ENCODE measurements at places on chromosomes 6 and 20.

DNA sequence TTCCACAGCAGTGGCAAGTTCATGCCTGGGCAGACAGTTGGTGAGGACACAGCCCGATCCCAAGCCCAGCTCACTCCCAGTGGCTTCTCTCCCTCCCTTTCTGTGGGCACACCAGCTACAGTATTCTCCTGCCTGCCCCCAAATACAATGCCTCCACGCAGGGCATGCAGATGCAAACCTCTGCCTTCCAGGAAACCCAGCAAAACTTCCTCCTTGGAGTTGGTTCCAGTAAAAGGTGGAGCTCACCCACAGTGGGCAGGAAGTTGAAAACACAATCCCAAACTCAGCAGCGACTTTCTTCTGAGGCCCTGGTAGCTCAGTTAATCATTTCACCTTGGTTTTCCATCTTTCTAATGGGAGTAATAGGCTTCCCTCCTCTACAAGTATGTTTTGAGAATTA lies 93.7 kb downstream of the LY86 start:
- DNase-seq, result no peak

DNA sequence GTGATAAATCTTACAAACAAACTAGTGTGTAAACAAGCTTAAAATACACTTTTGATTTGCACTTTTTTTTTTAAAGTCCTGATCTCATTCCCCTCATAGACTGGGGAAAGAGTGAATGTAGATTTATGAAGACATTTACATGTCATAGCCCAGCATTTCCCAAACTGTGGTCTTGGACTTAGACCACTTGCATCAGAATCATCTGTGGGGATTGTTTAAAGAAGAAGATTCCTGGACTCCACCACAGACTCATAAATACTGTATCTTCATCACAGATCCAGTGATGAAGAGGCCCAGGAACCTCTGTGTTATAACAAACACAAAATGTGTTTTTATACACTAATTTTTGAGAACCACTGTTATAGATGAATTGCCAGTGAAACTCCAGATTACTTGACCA lies 99.5 kb downstream of the KCNQ5 start:
- no peak for DNase-seq

GRCh38 chr20:10604865-10605440 lies 68.8 kb downstream of the JAG1 start:
- DNase-seq, result no peak

- no peak for DNase-seq
Observed at GRCh38 chr6:34573567-34574183, 17.5 kb upstream of the SPDEF start.
